ENCODE measurements at places on chromosomes 12 and 14.

DNA sequence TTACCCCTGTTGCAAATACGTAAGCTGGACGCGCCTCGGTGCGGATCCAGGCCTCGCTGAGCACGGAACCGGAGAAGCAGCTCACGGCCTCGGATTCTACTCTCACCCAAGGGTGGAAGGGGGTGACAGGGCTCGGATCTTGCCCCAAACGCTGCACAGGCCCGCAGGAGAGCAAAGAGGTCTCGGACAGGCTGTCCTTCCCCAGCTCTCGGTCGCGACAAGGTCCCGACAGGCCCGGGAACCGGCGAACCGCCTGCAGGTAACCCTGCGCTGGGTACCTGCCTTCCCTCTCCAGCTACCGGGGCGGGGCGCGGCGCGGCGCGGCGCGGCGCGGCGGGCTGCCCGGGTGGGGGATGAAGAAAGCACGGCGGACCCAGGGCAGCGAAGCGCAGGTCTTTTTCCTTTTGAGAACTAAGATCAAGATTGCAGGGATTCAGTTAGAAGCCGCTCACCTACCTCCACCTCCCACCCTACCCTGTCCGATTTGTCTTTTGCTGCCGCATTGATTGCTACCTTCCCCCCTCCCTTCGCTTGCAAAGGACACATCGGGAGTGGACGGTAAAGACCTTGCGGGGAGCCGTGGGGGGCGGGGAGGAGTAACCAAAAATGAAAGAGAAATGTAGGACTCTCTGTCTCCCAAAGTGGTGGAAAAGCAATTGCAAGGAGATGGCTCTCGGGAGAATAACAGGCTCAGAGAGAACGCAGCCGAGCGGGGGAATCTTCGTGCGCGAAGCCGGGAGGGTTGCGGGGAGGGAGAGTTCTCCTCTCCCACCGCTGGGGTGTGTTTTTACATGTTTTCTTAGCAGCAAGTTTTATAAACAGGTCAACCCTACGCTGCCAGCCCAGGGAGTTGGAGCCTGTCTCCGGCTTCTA is 8.4 kb upstream of the TBX3 start:
- no peak for DNase-seq

- no peak for DNase-seq
These were observed 81.6 kb downstream of the MYRFL start for GRCh38 chr12:69906411-69907216.

DNA sequence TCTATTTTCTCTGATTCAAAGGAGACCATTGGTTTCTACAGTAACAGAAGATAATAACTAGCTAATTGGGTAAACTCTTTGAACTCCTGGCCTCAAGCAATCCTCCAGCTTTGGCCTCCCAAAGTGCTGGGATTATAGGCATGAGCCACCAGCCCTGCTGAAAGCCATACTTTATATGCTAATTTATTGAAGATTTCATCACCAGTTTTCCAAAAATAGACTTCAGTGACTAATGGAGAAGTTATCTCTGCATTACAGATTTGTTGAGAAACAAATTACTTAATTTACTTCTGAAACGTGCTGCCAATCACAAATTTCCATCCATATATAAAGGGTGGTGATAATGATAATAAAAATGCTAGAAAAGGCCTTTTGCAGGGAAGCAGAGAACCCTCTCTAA is 1758.1 kb upstream of the SEL1L start:
- no peak for DNase-seq

DNA sequence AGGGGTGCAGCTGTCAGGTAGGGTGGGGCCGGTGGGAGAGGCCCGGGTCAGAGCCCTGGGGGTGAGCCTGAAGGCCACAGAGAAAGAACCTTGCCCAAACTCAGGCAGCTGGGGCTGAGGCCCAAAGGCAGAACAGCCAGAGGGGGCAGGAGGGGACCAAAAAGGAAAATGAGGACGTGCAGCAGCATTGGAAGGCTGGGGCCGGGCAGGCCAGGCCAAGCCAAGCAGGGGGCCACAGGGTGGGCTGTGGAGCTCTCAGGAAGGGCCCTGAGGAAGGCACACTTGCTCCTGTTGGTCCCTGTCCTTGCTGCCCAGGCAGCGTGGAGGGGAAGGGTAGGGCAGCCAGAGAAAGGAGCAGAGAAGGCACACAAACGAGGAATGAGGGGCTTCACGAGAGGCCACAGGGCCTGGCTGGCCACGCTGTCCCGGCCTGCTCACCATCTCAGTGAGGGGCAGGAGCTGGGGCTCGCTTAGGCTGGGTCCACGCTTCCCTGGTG is 10.5 kb downstream of the MMP14 start:
- DNase-seq: no peak

GRCh38 chr14:94040796-94041195 is 14.7 kb downstream of the OTUB2 start:
- no peak for DNase-seq

DNA sequence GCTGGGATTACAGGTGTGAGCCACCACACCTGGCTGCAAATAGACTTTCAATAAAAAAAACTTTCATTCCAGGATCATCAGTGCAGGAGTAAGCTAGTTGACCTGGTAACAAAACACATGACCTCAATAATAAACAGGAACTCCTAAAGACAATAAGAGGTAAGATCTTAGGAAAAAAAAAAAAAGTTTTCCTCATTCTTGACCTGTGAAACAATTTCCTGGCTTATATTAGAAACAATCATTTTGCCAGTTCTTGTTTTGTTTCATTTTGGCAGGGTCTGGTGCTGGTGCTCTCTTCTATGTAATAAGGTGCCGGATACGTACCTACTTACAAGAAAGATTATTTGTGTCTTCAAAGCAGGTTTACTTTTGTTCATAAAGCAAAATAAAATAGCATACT is 90.6 kb upstream of the AMN1 start:
- no peak for DNase-seq

- no peak for DNase-seq
These were observed 4.0 kb upstream of the SLC22A17 start for GRCh38 chr14:23356662-23357061.

DNA sequence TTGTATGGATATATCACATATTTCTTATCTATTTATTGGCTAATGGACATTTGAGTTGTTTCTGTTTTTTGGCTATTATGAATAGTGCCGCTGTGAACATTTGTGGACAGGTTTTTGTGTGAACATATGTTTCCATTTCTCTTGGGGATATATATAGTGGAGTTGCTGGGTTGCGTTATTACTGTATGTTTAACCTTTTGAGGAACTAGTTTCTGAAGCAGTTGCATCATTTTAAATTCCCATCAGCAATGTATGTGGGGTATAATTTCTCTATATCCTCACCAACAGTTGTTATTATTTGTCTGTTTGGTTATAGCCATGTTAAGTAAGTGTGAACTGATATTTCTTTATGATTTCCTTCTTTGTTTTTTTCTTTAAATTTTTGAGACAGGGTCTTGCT is 10.7 kb downstream of the TCTN2 start:
- DNase-seq: no peak

- DNase-seq: no peak
These were observed 8.3 kb upstream of the ERBB3 start for GRCh38 chr12:56071648-56072047.

GRCh38 chr12:122506393-122506938 is 5.7 kb upstream of the ZCCHC8 start:
- no peak for DNase-seq

DNA sequence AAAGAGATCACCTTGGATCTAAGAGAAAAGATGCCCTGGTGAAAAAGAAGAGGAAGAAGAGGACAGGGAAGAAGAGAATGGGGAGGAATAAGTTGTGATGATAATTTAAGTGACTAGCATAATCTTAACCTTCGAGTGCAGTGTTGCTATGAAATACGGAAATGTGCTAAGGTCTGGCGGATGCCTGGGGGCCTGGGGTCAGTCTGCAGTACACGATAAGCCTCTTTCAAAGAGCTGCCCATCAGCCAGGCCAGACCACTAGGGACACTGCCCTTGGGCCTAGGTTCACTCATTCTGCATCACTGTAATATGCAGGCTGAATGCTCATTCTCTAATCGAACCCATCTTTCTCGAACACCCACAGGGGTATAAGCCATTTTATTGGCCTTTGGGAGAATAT is 83.4 kb downstream of the PLEKHG3 start:
- DNase-seq: no peak

- DNase-seq: no peak
These were observed 15.1 kb upstream of the SLC25A3 start for GRCh38 chr12:98578392-98578791.
